ENCODE measurements at places on chromosomes 2 and 18. TPM values are rescaled to one million over a fixed set of nuclear protein-coding genes. Genes with fewer than 3 reads are reported as not detected.

DNA sequence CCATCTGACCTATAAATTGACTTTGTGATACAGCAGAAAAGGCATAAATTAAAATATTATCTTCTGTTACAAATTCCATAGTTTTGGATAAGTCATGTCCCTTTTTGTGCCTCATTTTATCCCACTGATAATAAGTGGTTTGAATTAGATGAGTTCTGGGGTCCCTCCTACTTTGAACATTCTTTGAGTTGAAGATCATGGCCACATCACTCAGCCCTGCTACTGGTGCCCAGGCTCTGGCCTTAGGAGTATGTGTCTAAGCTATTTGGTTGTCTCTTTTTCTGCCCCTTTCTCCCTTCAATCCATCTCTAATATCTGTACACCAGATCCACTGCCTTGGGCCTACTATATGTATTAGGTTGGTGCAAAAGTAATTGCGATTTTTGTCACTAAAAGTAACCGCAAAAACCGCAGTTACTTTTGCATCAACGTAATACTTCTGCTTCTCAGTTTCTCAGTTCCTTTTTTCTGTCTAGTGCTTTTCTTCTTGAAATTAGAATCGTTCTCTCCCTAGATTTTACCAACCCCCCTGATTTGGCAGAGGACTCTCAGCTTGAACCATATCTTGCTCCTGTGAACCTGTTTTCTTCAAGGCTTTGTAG is 362.5 kb upstream of the TNP1 start:
- peak; percentile 93 for DNase-seq
- H3K36me3 ChIP-seq, result no peaks in the 10 kb centered on the region
- no peak overlapping the region for H3K27ac ChIP-seq
- H3K4me3 ChIP-seq, result no peak overlapping the region
- H3K4me1 ChIP-seq, result peaks cover 25% of the 10 kb centered on the region

- H3K4me3 ChIP-seq, result no peak overlapping the region
- DNase-seq, result no peak
- no peaks in the 10 kb centered on the region for H3K27me3 ChIP-seq
Measured at GRCh38 chr2:203533676-203534591, 1.2 kb downstream of the RAPH1 start.

- H3K27me3 ChIP-seq, result no peaks in the 10 kb centered on the region
- peak; percentile 87 for DNase-seq
- H3K4me1 ChIP-seq, result peaks cover 59% of the 10 kb centered on the region
- H3K36me3 ChIP-seq, result peaks cover 37% of the 10 kb centered on the region
- H3K27ac ChIP-seq, result peak overlapping the region; percentile 100
- peak overlapping the region; percentile 88 for H3K4me3 ChIP-seq
Measured at GRCh38 chr2:88857274-88857741, 165.8 kb downstream of the RPIA start.

AKAIN1 gene
- total RNA-seq, result not detected

HOXD13 gene
- not detected for total RNA-seq

METAP1D gene
- total RNA-seq, result 20.7 TPM

Data from Karpas-422 (cell line).